ENCODE measurements at places on chromosomes 12 and 14.

DNA sequence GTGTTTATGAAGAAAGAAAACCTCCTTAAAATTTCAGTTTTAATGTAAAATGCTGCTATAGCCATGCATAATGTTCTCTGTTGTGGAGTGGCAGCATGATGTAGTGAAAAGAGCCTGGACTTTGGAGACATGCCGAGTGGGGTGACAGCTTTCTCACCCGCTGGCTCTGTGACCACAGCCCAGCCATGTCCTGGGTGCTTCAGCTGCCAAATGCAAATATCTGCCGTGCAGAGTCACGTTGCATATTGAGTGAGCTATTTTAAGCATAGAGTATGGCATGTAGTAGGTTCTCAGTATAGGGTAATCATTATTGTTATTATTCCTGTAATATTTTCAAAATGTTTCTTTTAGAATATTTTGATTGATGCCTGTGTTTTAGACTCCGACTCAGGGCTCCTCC is 15.5 kb upstream of the TCTN2 start:
- no peak for DNase-seq

DNA sequence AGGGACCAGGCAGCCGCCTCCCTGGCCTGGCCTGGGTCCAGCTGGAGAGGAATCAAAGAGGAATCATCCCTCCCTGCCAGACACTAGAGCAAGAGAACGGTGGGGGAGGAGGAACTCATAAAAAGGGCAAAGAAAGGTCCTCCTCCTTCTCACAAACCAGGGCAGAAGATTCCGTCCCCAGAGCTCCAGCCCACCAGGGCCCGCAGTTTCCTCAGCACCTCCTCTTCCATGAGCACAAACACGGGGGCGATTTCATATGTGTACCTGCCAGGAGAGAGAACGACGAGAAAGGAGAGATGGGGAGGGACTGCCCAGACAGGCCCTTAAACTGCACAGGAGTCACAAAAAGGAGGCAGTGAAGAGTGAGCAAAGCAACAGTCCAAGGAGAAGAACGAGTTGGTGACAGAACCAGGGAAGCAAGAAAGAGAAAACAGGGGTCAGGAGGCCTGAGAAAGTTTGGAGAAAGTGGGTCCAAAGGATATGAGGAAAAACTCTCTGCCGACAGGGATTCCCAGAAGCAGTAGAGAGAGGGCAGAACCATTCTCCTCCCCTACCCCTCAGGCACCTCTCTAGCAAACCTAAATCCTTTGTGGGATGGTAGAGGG is 8.7 kb upstream of the ZNF740 start:
- DNase-seq = no peak

GRCh38 chr14:28461389-28461788 is 305.2 kb upstream of the FOXG1 start:
- DNase-seq = no peak

- DNase-seq = no peak
These were observed 104.7 kb upstream of the IFNG-AS1 start for GRCh38 chr12:67884596-67884995.

DNA sequence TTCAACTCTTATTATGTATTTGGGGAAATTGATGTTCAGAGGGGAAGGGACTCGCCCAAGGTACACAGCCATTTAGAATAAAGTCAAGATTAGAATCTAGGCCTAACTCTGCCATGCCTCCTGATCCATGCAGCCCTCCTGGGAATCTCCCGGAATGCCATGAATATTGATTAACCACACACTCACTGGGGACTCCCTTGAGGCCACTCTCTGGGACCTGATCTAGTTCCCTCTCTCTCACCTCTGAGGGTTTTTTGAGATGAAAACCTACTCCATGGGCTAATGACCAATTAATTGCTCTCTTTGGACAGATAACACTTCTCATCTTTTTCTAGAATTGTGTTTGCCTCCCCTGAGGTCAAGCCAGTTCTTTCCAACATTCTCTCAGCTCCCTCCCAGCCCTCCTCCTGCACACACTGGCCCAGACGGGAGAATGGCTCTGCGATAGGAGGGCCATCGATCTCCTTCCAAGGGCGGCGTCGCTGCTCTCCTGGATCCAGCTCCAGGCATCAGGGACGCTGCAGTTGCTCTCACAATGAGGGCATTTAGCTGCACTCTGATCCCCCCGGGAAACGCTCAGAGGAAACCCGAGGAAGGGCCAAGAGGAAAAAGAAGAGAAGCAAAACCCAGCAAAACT is 22.6 kb downstream of the WSCD2 start:
- no peak for DNase-seq

- DNase-seq = no peak
These were observed 18.1 kb upstream of the DUSP6 start for GRCh38 chr12:89370421-89370831.

DNA sequence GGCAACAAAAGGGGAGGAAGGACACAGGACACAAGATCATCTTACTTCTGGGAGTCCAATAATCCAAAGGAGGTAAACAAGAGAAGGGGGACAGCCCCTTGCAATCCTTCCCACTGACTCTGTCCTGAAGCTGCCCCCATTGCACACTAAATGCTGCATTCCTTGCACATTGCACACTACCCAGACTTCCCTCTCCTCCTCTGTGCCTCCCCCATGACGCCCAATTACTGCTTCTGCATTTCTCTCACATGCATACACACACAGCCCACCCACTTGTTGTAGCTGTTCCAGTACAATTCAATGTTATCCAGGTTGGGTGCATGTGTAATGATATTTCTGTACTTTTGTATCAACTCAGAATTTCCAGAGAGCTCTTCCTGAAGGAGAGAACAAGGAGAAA is 5.5 kb downstream of the NDRG2 start:
- DNase-seq = no peak

DNA sequence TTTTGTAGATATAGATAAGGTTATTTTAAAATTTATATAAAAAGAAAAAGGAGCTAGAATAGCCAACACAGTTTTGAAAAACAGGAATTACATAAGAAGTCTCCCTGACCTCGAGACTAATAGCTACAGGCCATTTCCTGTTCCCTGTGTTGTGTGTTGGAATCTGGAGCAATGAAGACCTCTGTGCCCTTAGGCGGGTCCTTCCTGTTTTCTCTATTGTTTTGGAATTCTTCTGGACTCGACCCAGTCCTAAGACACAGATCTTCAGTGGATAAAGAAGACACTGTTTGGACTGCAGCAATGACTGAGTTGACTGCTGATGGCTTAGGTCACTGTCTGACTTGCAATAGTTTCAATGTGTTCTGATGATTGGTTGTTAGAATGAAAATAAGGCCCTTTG is 26.2 kb downstream of the SNRPF start:
- DNase-seq = no peak

GRCh38 chr12:16165506-16165905 is 112.0 kb downstream of the SLC15A5 start:
- no peak for DNase-seq

DNA sequence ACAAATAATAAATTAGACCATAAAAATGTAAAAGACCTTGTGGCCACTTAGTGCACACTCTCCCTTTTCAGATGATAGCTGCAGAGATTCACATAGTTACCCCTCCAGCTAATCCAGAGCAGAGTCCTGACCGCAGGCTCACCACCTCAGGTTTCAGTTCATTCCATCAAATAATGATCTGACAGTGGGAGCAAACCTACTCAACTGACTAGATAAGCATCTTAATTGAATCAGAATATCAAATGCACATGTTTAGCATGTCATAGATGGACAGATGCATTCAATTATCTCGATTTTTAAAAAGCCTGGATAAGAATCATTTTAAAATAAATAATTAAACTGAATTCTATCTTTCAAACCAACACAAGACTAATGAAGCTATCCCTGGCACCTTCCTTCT is 242.3 kb upstream of the PDZRN4 start:
- DNase-seq = no peak

GRCh38 chr14:51750542-51750941 is 98.8 kb downstream of the FRMD6 start:
- DNase-seq = no peak

DNA sequence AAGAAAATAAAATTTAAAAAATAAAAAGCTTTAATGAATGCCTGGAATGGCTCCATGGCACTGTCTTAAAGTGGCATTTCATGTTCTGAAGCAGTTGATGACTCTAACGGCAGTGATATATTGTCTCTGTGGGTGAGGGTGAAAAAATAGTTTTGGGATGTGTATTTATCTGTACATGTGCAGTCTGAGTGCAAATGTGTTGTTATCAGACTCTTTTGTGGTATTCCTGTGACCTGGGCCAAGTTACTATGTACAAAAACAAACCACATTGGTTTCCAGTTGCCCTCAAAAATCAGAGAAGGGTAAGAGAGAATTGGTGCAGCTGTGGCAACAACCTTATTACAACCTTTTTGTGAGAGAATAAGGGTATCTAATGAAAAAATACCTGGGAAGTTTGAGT is 81.7 kb upstream of the CCDC91 start:
- DNase-seq = no peak

GRCh38 chr12:117120787-117121186 is 21.6 kb upstream of the TESC start:
- DNase-seq = no peak

GRCh38 chr14:101953151-101953550 is 11.2 kb upstream of the DYNC1H1 start:
- no peak for DNase-seq

DNA sequence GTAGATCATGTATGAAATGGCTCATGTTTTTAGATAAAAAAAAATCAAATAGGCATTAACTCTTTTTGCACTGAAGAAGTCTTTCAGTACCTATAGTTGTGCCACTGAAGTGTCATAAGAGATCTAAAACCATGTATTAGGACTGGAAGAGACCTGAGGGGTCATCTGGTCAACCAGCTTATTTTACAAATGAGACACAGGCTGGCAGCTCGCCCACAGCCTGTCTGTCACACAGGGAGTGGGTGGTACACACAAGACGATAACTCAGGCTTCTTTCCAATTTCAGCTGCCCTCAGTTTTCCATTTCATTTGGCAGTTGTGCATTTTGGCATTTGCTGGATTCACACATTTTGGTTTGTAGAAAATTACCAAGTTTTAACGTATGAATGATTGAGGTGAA is 34.7 kb downstream of the C12orf75 start:
- no peak for DNase-seq

DNA sequence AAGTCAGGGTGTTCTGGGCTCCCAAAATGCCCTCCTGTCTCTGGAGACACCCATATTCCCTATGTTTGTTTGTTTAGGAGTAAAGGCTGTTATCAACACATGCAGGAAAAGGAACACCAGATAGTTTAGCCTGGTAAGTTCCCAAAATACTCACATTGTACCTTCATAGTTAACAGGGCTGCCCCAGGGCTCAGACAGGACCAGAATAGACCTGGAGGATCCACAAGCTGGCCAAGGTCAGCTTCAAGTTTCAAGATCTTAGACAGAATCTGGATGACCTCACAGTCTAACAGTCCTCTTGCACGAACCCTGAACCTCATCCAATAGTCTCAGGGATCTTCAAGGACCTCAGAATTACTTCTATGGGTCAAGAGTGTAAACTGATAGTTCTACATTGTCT is 18.1 kb upstream of the HSP90B1 start:
- no peak for DNase-seq

GRCh38 chr14:54374117-54374884 is 22.5 kb upstream of the CDKN3 start:
- DNase-seq = no peak

DNA sequence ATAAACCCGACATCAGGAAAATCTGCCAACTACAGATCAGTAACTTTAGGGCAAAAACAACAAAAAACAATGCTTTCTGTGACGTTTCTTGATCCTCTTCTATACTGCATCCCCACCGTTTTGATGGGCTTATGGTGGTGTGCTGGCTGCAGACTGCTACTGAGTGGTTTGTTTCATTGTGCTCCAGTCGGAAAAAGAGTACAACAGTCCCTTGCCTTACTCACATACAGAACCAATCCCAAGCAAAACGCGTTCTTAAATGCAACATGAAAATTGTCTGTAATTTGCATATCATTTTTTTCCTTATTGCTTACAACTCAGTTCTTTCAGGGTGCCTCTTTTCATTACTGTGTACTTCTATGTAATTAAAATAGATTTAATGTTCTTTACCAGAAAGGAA is 2.3 kb downstream of the ETV6 start:
- DNase-seq = no peak

- DNase-seq = no peak
These were observed 376.5 kb downstream of the C12orf75 start for GRCh38 chr12:105706973-105707334.
